ENCODE measurements at places on chromosomes 5 and 9.

DNA sequence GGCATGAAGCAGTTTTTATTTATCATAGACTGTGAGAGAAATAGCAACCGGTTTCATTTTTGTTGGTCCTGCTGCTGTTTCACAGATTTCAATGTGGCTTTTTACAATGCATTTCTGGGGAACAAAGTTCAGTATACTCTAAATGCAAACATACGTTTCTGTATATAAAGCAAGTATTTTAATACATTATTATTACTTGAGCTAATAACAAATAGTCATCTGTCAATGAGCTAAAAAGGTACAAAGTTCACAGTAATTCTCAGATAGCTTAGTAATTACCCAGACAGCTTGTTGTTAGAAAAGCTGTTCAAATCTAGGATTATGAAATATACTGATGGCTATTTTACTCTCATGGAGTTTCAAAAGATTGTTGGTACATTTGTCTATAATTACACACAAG is 50.8 kb downstream of the PBX3 start:
- DNase-seq, result no peak

DNA sequence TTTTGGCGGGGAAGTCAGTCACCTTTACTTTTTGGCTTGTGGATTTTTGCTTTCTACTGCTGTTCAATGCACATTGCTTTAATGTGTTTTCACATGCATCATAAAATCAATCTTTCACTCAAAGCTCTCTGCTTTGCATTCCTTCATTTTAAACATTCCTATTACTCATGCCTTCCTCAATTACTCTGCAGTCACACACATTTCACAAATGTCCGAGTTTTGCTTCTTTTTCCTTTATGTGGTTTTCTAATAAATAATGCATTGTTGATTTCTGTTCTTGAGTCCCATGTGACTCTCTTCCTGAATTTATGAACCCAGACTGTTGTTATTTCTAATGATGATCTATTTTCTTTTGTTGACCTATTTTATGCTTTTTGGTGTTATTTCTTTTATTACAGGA is 82.3 kb upstream of the EPB41L4B start:
- no peak for DNase-seq

GRCh38 chr5:78628270-78628992 is 20.1 kb downstream of the LHFPL2 start:
- DNase-seq, result no peak

- DNase-seq, result no peak
These were observed 20.6 kb downstream of the IRF1 start for GRCh38 chr5:132470010-132470392.

GRCh38 chr5:101717721-101718120 is 578.4 kb downstream of the SLCO4C1 start:
- no peak for DNase-seq

GRCh38 chr5:156329171-156329611 is 2.2 kb downstream of the SGCD start:
- DNase-seq, result no peak

DNA sequence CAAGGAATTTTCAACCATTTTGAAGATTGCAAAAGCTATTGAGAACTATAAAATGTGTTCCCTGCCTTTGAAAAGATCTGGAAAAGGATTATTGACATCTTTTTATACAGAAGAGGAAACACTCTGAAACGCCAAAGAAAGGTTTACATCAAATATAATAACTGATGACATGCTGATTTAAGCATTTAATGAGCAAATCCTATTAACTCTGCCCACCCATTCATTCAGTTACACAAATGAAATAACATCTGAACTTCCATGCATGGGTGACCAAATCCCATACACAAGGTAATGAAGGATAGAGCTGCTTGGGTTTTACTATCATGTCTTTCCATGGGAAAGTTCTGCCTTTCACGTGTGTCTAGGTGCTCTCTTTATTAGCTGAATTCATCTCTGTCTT is 589.4 kb upstream of the WWC1 start:
- DNase-seq, result no peak

DNA sequence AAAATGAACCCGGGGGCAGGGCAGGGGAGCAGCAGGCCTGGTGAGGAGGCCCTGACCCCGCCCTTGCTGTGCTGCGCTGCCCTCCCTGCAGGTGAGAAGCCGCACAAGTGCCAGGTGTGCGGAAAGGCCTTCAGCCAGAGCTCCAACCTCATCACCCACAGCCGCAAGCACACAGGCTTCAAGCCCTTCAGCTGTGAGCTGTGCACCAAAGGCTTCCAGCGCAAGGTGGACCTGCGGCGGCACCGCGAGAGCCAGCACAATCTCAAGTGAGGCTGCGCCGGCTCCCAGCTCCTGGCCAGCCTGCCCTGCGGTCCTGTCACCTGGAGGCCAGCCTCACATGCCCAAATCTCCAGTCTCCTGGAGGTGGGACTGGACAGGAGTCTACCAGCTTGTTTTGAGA is 12.3 kb downstream of the GFI1B start:
- no peak for DNase-seq

DNA sequence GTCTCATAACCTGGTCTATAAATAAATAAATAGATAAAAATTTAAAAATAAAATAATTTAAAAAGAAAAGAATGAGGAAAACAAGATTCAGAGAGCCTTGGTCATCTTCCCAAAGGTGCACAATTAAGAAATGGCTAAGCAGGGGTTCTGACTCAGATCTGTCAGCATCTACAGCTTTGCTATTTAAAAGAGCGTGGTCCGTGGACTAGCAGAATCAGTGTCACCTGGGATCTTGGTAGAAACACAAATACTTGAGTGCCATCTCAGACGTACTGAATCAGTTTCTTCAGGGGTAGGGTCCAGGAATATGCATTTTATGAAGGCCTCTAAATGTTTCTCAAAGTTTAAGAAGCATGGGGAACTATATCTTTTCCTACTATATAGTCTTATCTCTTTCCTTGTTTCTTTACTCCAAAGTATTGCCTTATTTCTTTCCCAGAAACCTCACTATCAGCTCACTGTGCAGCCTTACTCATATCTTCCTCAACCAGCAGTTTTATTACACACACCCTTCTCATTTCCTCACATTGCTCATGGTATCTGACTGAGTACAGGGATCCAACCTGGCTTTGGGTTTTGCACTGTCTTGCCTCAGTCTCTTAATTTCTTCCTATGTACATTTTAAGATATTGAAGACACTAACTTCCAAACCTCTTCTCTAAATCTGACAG is 58.6 kb downstream of the TMC1 start:
- DNase-seq, result no peak

DNA sequence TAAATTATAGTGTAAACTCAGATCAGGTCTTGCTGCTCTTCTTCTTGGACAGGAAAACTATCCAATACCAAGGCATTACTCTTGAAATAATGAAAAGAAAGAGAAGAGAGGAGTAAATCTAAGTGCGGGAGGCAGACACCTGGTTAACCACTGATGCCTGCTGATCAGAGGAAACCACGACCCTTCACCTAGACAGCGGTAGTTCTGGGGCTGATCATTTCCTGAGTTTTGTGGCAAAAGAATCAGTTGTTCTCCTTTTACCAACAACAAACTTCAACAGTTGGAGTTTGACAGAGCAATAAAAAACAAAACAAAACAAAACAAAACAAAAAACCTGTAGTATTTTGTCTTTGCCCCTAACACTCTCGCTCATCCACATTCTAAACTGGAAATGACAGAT is 3.0 kb downstream of the RLN1 start:
- DNase-seq, result no peak

GRCh38 chr5:135178476-135179155 is 144.6 kb upstream of the PITX1 start:
- DNase-seq, result no peak

- DNase-seq, result no peak
These were observed 18.0 kb downstream of the NR5A1 start for GRCh38 chr9:124489222-124489621.

- no peak for DNase-seq
These were observed 105.1 kb upstream of the SLC25A48 start for GRCh38 chr5:135729321-135729786.

DNA sequence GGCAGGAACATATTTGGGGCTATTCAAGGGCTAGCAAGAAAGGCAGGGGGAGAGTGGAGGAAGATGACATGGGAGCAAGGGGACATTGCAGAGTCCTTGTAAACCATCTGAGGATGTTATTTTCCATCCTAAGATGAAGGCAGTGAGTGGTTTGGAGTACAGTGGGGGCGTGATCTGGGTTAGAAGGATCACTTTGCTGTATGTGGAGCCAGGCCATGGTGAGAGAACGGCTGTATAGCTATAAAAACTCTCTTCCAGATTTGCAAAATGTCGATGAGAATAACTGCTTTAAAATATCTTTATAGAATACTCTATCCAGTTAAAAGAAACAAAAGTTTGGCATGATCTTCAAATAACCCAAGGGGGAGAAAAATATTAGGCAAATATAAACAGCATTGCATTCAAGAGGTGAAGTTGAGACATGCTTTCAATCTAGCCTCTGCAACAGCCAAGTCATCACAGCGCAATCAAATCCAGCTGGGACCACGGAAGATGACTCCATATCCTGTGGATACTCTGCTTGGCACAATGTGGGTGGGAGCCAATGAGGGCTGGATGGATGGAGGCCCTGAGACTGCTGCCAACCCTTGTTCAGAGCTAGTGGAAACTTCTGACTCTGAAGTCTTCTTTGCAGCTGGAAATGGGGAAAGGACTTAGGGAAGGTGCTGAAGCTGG is 111.5 kb upstream of the BASP1 start:
- no peak for DNase-seq

- DNase-seq, result no peak
These were observed 238.2 kb downstream of the GLIS3 start for GRCh38 chr9:4061717-4062116.

DNA sequence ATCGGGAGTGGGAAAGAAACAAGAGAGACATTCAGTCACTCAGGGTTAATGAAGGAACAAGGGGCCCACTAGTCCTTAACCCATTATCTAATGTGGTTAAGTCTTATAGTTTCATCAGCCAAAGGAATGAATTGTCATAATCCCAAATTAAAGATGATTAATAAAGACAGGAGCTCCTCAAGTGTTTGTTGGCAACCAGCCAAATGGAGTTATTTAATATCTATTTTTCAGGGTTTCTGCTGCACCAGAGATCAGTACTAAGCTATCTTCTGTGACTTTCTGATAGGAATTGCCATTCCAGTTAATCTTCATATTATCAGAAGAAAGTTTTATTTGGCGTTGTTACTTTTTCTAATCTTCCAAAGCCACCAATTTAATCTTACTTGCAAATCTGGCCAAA is 34.0 kb upstream of the FCHO2 start:
- DNase-seq, result no peak

- no peak for DNase-seq
These were observed 4.8 kb upstream of the GRIA1 start for GRCh38 chr5:153485641-153486040.

DNA sequence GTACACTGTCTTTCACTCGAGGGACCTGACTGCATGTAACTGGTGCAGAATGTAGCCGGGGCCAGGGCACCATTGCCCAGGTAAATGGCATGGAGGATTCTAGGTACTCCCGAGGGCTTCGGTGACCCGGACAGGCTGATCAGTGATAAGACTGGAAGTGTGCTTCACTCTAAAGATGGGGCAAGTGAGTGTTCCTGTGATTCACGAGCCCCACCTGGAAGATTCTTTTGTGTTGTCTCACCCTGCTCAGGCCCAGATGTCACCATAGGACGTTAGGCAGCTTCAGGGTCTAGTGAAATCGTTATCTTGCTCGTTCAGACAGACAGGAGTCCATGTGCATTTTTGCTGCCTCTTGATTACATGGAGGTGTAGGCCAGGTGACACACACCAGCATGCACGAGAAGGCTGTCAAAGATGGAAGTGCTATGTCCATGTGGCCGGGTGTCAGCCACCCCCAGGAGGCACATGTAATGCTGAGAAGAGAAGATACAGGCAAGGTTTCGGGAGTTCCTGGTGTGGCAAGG is 73.9 kb downstream of the WNK2 start:
- no peak for DNase-seq

DNA sequence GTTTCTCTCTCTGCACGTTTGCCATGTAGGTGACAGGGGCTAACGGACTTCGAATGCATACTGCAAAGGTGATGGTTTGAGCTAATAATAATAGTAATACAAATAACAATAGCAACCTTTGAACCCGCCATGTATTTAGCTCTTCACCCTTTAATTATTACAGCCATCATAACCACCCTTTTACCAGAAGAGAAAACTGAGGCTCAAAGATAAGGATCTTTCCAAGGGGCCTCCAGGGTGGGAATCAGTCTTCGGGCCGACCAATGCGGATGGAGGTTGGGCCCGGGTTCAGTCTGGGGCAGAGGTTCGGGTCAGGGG is 494 bp downstream of the CDKN2AIPNL start:
- DNase-seq, result no peak

DNA sequence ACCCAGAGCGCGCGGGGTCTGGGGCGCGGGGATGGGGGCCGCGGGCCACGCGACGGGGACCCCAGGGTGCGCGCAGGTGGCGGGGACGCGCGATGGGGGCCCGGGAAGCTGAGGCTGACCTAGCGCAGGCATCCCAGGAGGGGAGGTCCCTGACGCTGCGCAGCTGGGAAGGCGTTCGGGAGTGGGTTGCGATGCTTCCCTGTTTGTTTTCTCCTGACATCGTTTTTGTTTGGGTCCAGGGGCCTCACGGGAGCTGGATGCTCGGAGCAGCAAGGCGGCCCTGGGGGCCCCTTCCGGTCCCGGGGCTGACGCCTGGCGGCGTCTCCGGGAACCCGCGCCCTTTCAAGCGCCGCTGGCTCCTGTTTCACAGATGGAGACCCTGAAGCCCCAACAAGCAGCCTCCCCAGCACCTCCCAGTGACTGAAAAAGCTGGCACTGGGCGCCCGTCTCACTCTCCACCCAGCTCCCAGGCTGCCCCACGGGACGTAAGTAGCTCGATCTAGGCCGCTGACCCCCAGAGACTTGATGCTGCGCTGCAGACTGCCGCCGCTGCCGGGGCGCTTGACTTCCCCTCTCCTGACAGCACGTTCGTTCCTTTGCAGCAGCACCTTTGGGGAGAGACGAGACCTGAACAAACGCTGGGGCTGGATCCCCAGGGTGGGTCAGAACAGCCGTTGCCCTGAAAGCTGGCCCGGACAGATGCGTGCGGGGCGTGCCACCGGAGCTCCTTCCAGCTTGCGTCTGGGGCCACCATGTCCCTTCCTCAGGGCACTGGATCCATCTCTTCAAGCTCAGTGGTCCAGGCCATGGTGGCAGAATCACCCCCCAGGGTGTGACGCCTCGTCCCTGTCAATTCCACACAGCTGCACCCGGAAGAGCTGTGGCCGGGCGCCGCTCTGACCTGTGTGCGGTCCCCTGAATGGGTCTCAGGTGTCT is 593 bp downstream of the BRD3OS start:
- DNase-seq, result peak; percentile 75

DNA sequence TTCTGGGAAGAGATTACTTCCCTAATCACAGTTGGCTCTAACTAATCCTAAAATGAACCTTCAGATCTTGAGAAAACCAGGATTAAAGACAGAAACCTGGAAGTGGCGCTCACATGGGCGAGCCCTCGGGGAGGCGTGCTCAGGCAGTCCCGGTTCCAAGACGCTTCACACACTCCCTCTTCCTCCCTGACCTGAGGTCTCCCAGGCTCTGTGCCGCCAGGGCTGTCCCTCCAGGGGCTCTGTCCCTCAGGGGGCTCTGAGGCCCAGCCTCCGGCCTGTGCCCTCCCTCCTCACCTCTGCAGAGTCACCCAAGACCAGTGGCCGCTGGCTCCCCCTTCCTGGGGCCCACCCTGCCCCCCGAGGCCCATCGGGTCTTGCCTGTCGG is 10.2 kb downstream of the SLC9A3 start:
- DNase-seq, result no peak

- DNase-seq, result no peak
These were observed 117.6 kb upstream of the ATP10B start for GRCh38 chr5:160969645-160970044.

- DNase-seq, result no peak
These were observed 217.5 kb upstream of the NMUR2 start for GRCh38 chr5:152622628-152623027.
